ENCODE measurements at places on chromosomes 2 and 18. TPM values are rescaled to one million over a fixed set of nuclear protein-coding genes. Genes with fewer than 3 reads are reported as not detected.

- H3K4me1 ChIP-seq, result peaks cover 15% of the 10 kb centered on the region
- no peak for DNase-seq
- no peak overlapping the region for H3K27ac ChIP-seq
- no peak overlapping the region for H3K4me3 ChIP-seq
- H3K27me3 ChIP-seq, result peaks cover 45% of the 10 kb centered on the region
These were observed 3.9 kb upstream of the NPPC start for GRCh38 chr2:231929961-231930592.

GRCh38 chr2:121187982-121188411, 97.0 kb downstream of the TFCP2L1 start:
- H3K27me3 ChIP-seq, result no peaks in the 10 kb centered on the region
- H3K27ac ChIP-seq, result no peak overlapping the region
- no peak overlapping the region for H3K4me3 ChIP-seq
- no peak for DNase-seq

GRCh38 chr2:228433721-228434120, 252.2 kb upstream of the SPHKAP start:
- H3K4me3 ChIP-seq, result no peak overlapping the region
- H3K27me3 ChIP-seq, result no peaks in the 10 kb centered on the region
- no peak overlapping the region for H3K27ac ChIP-seq
- no peaks in the 10 kb centered on the region for H3K36me3 ChIP-seq
- no peaks in the 10 kb centered on the region for H3K4me1 ChIP-seq

SPOPL gene
- 37.0 TPM for total RNA-seq
